Vagina (tissue), 2 donors: ENCODE measurements at places on chromosomes 1 and 21. TPM values are rescaled to one million over a fixed set of nuclear protein-coding genes. Genes with fewer than 3 reads are reported as not detected.
A peak's percentile ranks its signal among the peaks of the same experiment; 100 is the strongest.

Gene GPA33
- total RNA-seq, result 0.74 TPM

Gene OR2L2
- total RNA-seq, result 0.25 TPM

GRCh38 chr1:65564493-65564892, 144.0 kb downstream of the LEPR start:
- no peak overlapping the region for H3K27ac ChIP-seq
- no peaks in the 10 kb centered on the region for H3K4me1 ChIP-seq
- H3K27me3 ChIP-seq, result no peaks in the 10 kb centered on the region
- H3K4me3 ChIP-seq, result no peak overlapping the region
- H3K36me3 ChIP-seq, result peaks cover 6% of the 10 kb centered on the region
- no peak for DNase-seq

DNA sequence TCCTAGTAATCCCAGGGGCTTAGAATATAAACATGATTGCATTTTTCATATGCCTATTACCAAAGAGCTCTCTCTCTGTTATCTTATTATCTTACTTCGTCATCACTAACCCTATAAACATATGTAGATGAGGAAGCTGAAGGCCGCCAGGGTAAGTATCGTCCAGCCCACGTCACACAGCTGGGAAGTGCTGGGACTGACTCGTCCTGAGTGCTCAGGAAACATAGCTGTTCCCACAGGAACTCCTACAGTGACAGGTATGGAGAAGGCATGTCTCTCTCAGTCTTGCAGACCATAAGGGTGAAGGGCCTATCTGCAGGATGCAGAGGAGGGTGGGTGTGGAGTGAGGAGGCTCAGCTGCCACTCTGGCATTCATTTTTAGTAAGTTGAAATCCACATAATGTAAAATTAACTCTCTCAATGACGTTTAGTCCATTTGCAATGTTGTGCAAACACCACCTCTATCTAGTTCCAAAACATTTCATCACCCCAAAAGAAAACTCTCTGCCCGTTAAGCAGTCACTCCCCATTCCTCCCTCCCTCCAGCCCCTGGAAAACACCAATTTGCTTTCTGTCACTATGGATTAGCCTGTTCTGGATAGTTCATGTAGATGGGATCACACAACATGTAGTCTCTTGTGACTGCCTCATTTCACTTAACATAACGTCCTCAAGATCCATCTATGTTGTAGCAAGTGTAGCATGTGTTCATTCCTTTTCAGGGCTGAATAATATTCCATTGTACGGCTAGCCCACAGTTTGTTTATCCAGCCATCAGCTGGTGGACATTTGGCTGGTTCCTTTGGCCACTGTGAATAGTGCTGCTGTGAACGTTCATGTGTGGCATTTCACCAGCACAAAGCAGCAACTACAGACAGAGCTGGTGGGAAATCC, 68.3 kb downstream of the TCP10L start:
- H3K36me3 ChIP-seq, result peaks cover 6% of the 10 kb centered on the region
- DNase-seq, result peak; percentile 95
- no peak overlapping the region for H3K27ac ChIP-seq
- peaks cover 38% of the 10 kb centered on the region for H3K4me1 ChIP-seq

DNA sequence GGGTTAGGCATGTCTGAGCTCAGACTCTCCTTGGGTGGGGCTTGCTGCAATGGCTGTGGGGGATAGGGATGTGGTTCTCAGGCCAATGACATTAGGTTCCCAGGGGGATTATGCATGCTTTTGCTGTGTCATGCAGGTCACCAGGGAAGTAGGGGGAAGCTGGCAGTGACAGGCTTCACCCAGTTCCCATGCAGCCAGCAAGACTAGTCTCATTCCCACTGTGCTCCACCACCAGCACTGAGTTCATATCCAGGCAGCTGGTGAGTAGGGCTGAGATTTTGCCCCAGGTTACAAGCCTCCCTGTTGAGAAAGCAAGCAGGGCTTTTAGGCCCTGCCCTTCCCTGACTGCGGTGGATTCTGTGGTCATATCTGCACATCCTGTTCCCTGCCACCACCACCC, 32.1 kb upstream of the PLA2G5 start:
- H3K27ac ChIP-seq, result no peak overlapping the region
- H3K27me3 ChIP-seq, result no peaks in the 10 kb centered on the region
